ENCODE measurements at places on chromosomes 16 and 17.

DNA sequence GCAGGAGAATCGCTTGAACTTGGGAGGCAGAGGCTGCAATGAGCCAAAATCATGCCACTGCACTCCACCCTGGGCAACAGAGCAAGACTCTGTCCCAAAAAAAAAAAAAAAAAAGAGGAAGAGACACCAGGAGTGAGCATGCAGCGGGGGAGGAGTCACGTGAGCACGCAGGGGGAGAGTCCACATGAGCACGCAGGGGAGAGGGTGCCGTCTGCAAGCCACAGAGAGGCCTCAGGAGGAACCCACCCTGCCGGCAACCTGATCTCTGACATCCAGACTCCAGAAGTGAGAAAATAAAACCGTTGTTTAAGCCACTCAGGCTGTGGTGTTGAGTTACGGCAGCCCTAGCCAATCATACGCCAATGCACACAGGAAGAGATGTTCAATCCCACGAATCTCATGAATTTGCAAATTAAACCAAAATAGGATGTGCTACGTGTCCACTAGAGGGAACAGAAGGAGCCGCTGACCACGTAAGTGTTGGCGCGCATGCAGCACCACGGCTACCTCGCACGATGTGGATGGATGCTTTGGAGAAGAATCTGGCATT is 42.2 kb downstream of the CCDC57 start:
- no peak for DNase-seq

GRCh38 chr16:89711601-89712273 is 9.0 kb downstream of the VPS9D1 start:
- no peak for DNase-seq

DNA sequence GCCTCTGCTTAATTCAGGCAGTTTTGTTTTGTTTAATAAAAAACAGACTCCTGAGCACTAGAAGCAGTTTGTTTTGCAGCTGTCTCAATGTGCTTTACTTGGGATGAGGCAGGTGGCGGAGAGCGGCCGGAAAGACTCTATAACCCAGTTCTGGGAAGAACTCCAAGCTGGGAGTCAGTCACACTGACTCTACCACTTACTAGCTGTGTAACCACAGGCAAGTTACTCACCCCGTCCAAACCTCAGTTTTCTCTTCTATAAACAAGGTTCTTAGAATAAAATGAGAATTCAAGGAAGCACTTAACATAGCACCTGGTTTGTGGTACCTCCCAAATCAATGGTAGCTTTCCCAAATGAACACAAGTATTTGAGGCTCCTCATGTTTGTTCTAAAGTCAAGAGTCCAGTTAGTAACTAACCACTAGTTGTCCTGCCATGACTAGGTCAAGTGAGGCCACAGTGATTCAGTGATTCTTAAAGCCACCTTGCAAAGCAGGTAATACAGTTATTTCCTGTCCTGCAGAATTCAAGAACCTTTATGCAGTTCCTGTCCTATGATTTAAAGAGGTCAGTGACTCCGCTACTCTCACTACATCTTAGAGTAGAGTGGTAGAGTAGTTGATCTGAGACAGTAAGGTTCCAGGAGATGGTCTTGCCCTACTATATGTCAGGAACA is 2.7 kb downstream of the TXNDC17 start:
- no peak for DNase-seq

- DNase-seq: no peak
These were observed 89.4 kb downstream of the CFDP1 start for GRCh38 chr16:75343941-75344340.

DNA sequence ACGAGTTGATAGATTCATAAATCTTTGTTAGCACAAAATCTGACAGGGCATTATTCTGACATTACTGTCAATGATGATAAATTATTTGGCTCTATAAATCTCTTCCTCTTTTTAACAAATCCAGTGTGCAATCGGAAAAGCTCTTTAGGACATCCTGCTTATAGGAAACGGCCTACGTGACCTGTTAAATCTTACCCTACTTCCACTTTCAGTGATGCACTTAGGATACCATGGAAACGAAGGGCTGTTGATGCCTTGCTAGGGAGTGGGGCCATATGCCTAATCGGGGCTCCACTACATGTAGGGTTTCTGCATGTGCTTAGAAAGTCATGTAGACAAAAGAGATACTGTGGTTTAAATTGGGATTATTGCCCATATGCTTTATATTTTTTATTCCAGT is 27.2 kb downstream of the ZNF594 start:
- no peak for DNase-seq

DNA sequence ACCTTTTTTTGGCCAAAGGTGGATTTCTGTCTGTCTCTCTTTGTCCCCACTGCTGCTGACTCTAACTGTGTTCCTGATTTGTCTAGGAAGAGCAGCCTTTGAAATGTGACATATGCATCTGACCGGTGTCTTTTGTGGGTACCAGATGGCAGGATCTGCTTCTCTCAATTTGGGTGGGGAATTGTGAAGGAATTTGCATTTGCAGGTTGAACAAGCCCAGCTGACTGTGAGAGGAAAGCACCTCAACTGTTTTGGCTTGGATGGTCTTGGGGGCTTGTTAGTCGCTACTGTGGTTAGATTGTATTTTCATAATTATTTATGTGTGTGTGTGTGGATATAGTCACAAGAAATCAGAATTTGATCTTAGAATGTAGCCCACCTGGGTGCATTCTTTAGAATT is 37.7 kb upstream of the LCMT1 start:
- DNase-seq: no peak

- DNase-seq: peak; percentile 50
These were observed 70.8 kb upstream of the TRAP1 start for GRCh38 chr16:3787924-3788661.

- DNase-seq: no peak
These were observed 20.3 kb upstream of the PECAM1 start for GRCh38 chr17:64410750-64411490.

- DNase-seq: no peak
These were observed 161.4 kb downstream of the SDK2 start for GRCh38 chr17:73482894-73483293.

Data from suprapubic skin (tissue), 4 donors.